ENCODE measurements at places on chromosomes 3 and 15.

DNA sequence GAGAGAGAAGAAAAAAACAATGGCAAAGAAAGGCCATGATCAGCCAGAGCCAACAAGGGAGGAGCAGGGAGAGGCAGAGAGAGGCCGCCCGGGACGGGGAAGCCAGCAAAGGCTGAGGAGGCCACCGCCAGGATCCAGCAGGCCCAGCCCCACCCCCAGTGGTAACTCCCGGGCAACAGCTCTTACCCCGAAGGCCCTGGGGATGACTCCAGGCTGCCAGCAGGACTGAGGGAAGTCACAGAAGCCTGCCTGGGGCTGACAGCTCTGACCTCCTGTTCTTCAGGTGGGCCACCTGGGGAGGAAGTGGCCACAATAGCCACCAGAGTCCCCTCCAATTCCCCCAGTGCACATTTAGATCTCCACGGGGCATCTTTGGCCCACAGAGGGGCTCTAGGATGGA lies 184.3 kb upstream of the LINGO1 start:
- DNase-seq, result no peak

DNA sequence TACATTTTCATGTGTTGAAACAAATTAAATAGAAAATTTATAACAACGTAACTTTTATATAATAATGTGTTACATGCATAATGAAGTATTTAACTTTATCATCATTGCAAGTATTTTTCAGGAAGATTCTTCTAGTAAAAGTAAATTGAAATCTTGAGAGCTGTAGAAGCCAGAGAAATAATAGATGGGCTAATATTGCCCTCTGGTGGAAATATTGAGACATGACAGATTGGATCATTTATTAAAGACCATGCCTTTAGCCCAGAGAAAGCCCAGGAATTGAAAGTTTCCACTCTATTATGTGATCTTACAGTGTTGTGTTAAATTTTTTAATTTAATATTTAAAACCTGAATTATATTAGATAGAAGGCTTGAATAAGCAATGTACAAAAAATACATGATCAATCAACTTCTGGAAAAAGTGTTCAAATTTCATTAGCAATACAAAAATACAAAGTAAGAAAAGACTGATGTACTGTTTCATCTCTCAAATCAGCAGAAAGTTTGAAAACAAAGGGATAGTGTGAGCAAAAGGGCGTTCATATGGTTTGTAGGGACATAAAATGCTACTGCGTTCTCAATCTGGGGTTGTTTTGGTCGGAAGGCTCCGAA lies 52.7 kb upstream of the SPTSSB start:
- peak; percentile 80 for DNase-seq

DNA sequence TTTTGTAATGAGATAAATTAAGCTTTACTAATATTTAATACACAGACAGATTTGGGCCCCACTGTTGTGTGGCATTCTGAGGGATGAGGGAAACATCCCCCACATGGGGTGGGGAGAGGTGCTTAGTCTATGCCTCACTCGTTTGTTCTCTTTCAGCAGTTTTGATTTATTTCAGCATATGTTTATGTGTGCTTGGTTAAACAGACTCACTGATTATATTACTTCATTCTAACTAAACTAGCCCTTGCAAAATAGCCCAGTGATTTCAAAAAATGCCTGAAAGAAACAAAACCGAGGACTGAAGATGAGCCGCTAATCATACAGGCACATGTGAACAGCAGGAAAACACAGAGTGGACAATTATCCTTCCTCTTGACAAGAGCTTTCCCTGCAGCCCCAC lies 27.2 kb downstream of the TNFAIP8L3 start:
- DNase-seq, result no peak

DNA sequence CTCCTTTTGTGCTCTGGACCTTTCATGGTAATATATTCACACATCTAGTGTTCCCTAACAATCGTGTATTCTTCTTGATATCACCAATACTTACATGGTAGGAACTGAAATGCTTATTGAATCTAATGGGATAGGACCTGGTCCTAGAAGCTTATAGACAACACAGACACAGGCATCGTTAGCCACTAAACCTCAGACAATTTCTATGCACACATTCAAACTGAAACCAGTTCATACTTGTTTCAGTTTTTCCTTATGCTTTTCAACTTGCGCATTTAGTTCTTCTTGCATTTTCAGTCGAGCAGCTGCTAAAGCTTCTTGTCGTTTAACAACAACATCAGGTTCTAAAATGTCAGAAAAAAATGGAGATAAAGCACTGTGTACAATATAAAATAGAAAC lies 2.3 kb downstream of the SELENOS start:
- no peak for DNase-seq

DNA sequence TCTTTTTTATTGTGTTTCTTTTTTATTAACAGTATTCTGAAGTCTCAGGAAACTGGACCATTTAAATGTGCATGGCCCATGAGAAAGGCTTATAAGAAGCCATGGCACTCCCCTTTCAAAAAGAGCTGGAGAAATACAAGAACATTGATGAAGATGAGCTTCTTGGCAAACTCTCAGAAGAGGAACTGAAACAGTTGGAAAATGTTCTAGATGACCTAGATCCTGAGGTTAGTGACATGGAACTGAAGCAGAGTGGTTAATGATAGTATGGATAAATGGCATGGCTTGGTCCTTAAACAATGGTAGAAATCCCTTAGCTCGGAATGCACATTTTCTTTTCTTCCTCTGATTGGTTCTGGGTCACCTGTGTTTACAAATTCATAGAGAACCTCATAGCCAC lies 14.9 kb downstream of the TMOD2 start:
- peak; percentile 54 for DNase-seq

- peak; percentile 15 for DNase-seq
Observed at GRCh38 chr3:2579206-2579605, 480.5 kb downstream of the CNTN4 start.

GRCh38 chr3:46395210-46395661 lies 11.6 kb downstream of the CCR5AS start:
- DNase-seq, result no peak

DNA sequence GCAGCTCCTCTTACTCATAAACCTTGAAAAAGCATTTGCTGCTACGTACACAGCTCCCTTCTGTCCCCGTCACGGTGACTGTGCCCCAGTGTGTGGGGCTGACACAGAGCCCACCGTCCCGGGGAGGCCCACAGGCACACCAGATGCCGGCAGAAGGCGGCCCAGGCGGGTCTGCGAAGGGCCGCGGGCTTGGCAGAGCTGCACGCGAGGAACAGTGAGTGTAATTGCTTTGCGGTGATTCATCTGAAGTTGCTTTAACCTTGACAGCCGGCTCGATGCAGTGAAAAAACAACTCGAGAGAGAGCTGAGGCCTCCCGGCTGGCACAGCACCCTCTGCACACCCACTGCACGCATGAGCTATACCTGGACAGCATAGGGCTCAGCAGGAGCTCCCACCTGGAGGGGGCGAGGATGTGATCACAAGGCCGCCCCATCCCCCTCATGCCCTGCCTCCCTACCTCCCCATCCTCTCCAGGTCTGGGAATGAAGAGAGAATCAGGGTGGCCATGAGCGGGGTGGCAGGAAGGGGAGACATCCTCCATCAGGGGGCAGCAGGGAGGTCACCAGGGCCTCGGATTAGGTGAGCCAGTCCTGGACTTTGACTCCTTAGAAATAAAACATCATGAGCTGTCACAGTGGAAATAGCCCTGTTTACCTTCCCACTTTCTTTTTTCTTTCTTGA lies 172.7 kb downstream of the MEGF11 start:
- DNase-seq, result no peak

DNA sequence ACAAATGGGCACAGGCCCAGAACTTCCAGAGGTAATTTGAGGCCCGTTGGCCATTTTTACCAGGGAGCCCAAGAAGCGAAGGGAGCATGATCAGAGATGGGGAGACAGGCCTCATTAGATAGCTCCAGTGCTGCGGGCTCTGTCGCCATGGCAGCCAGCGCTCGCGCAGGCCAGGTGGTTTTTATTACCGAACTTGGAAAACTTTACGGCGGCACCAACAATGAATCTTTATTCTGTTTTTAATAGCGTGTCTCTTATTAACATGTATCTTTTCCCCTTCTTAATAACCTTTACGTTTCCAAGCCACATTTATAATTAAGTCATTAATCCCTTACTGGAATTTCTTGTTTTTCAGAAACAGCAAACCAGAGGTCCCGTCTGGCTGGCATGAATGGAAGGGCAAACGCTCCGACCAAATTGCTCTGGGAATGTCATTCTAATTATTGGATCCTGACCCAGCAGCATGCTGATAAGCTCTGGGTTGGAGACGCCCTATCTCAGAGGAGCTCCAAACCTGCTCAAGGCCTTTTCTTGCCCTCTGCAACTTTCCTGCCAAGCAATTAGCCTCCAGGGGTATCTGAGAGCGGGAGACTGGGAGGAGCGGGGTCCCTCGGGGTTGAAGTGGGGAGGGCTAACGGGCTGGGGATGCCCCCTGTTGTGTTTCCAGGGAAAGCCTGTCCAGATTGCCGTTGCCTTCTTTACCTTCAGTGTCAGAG lies 256.4 kb downstream of the TLE3 start:
- DNase-seq, result no peak

DNA sequence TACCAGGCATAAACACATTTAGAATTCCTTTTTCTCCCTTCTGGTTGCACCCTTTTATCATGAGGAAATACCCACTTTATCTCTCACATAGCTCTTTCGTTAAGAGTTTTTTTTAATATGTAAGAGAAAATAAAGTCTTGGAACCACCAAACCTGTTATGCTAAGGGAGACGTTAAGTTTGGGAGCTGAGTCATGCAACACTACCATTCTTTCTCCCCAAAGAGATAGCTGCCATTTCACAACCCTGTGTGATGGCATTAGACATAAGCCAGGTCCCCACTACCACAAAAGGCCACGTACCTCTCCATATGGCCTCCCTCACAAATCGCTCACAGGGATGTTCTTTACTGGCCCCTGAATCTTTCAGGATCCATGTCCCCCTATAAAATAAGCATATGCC lies 7.6 kb upstream of the NIPA1 start:
- no peak for DNase-seq

GRCh38 chr3:66140743-66141372 lies 79.9 kb upstream of the SLC25A26 start:
- no peak for DNase-seq

DNA sequence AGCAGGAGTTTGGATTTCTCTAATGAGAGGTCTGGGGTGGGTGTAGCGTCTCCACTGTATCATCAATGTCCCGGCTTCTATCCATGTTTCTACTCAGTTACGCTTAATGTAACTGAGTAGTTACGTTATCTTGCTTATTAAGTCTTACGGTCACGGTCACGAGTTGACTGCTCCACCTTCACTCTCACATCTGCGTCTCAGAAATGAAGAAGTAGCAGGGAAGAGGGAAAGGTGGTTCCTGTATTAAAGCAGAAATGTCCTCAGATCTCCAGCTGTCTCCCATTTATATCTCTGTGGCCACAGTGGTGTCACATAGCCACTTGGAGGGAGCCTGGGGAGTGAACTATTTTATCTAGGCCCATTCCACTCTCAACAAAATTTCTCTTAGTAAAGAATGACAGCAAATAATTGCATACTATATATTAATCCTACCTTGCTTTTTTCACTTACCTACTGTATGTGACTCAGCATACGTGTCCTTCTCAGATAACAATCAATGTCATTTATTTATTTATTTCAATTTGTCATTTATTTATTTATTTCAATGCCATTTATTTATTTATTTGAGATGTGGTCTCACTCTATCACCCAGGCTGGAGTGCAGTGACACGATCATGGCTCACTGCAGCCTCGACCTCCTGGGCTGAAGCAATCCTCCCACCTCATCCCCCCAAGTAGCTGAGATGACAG lies 39.7 kb upstream of the RNU6-1 start:
- DNase-seq, result peak; percentile 59

DNA sequence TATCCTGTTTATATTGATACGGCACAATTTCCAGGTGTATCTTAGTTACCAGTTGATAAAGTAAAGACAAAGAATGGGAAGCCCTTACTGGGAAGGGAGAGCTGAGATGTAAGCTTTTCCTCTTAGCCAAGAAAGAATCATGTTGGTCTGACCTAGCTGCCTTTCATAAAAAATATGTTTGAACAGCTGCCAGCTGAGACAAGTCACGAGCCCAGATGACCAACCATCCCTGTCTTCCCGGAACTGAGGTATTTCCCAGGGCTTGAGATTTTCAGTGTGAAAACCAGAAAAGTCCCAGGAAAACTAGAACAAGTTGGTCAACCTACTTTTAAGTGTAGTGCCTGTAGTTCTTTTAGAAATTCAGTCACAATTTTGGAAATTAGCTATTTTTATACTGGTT lies 3.6 kb upstream of the MYH15 start:
- DNase-seq, result no peak

DNA sequence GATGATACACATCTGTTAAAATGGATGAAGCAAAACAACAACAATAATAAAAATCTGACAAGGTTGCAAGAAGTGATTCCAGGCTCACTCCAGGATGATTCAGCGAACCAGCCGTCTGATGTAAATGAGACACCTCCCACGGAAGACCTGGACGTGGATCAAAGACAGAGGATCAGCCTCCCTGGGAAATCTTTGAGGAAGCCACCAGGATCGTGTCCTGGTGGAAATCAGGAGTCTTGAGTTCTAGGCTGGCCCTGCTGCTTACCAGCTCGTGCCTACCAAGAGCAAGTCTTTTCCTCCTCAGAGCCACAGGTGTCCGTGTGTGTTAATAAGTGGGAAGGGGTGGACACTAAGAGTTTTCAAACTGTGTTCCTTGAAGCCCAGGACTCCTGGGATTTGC lies 15.3 kb upstream of the ADCY5 start:
- no peak for DNase-seq

DNA sequence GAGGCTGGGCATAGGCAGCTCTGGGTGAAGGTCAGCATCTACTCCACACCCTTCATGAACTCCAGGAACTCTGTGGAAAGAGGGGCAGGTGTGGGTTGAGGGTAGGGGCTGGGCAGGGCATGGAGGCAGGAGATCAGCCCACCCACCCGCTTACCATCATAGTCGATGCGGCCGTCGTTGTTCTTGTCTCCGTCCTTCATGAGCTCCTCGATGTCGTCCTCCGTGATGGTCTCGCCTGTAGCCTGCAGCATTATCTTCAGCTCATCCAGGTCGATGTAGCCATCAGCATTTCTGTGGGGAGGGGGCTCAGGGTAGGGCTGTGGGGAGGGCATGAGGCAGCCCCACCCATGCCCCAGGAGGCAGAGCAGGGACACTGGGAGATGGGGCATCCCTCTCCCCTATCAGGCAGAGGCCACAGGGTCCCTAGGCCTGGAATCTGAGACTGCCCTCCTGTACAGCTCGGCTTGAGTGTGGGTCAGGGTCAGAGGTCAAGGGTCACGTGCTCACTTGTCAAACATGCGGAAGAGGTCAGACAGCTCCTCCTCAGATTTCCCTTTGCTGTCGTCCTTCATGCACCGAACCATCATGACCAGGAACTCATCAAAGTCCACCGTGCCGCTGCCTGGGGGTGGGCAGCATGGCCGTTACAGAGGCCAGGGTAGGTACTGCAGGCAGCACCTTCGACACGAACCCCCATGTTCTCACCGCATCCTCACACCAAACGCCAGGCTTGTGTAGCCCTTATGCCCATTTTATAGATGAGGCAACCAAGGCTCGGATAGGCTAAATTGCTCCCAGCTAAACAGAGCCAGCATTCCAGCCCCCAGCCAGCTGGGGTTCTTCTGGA lies 2.4 kb downstream of the TNNC1 start:
- DNase-seq, result no peak

DNA sequence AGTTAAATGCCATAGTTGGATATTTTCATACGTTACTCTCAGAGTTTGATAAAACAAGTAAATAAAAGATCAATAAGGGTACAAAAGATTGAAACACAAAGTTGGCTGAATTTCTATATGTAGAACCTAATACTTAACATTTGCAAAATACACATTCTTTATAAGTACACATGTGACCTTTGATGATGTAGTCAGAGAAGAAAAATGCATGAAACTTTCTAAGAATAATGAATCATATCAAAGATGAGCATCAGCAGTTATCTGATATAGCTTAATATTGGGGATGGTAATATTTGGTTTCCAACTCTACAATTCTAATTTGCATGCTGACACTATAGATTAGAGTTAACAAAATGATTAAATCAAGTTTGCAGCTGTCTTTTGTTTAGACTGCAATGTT lies 188.0 kb upstream of the TGFBR2 start:
- no peak for DNase-seq

All from pons (tissue), 1 donor.